ENCODE measurements at places on chromosomes 5 and 9. TPM values are rescaled to one million over a fixed set of nuclear protein-coding genes. Genes with fewer than 3 reads are reported as not detected.

- peak overlapping the region; percentile 77 for H3K4me3 ChIP-seq
- no peaks in the 10 kb centered on the region for H3K36me3 ChIP-seq
- H3K4me1 ChIP-seq: no peaks in the 10 kb centered on the region
Measured at GRCh38 chr9:122406070-122406890, 35.5 kb downstream of the PTGS1 start.

- peaks cover 91% of the 10 kb centered on the region for H3K27me3 ChIP-seq
- no peak for DNase-seq
- peak overlapping the region; percentile 59 for H3K27ac ChIP-seq
- no peaks in the 10 kb centered on the region for H3K36me3 ChIP-seq
Measured at GRCh38 chr5:43039471-43040286, 440 bp downstream of the ANXA2R start.

DNA sequence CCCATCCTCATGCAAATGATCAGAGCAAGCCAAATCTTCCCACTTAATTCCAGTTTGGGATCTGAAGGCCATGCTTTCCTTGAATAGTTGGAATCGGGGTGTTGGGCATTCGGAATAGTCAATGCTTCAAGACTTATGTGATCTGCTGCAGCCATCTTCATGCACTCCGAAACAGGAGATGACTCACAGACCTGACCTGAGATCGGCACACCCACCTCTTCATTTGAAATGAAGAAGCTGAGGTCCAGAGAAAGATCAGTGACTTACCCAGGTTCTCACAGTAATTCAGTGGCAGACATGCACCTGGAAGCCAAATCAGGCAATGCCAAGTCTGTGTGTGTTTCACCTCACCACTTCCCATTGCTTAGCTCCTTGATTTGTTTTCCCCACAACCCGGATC is 33.0 kb downstream of the FOXD1 start:
- DNase-seq: no peak
- H3K4me3 ChIP-seq: no peak overlapping the region
- H3K27me3 ChIP-seq: peaks cover 85% of the 10 kb centered on the region
- H3K36me3 ChIP-seq: no peaks in the 10 kb centered on the region
- H3K27ac ChIP-seq: no peak overlapping the region

Gene DMRT3
- total RNA-seq: 0.74 TPM

Gene NUP188
- 63.7 TPM for total RNA-seq

All from type B pancreatic cell (in vitro differentiated cells).